T-helper 1 cell (primary cell): ENCODE measurements at places on chromosomes 7 and 10.

GRCh38 chr7:57424515-57425238 lies 25.3 kb upstream of the ZNF716 start:
- no peak for DNase-seq

DNA sequence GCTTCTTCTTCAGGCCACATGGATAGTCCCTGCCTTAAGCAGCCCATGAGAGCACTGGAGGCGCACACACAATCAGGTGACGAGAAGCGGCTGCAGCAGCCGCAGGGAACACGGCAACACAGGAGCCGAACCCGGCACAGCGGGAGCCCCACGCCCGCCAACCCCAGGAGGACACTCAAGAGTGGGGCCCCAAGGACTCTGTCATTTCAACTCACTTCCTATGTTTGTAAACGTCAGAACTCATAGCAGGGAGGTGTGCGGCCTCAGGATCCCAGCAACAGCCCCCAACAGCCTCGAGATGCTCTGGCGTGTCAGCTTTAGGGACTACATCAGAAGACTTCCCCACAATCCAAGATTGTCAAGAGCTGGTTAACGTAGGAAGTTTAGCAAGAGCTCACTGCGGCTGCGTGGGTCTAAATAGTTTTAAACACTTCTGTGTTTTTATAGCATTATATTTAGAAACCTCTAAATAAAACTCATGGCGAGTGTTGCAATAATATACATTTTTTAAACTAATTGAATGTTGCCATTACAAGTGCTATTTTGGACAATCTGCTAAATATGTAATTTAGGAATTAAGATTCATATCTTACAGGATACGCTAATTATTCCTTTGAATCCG lies 123.4 kb downstream of the MAD1L1 start:
- DNase-seq: no peak

DNA sequence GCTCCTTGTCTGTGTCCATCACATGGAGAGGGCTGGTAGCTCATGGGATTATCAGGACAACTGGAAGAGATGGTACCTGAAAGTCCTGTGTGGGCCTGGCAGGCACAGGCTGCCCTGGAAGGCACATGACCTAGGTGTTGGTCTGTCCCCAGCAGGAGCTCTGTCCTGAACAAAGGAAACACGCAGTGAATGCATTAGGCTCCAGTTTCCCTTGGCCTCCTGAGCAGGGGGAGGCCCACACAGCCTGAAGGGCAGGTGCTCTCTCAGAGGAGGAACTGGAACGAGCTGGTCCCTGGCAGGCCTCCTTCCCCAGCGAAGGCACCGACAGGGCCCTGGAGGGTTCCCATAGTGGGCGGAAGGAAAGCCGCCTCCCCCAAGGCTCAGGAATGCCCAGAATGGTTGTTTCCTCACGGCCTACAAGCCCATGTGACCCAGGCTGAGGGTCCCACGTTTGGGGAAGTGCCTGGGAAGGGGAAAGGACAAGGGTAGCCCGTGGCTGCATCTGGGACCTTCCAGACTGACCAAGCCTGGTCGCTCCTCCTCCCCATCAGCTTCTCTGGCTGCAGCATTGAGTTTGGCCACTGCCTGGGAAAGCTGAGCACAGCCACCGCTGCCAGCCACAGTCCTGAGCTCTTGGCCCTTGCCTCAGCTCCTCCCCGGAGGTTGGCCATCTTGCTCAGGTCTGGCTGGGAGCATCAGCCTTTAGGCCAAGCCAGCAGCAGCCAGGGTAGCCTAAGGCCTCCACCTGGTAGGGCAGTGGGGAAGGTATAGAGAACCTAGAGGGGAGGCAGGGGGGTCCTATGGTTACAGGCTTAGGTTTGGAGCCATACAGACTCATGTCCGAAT lies 21.8 kb downstream of the CXCL12 start:
- no peak for DNase-seq

DNA sequence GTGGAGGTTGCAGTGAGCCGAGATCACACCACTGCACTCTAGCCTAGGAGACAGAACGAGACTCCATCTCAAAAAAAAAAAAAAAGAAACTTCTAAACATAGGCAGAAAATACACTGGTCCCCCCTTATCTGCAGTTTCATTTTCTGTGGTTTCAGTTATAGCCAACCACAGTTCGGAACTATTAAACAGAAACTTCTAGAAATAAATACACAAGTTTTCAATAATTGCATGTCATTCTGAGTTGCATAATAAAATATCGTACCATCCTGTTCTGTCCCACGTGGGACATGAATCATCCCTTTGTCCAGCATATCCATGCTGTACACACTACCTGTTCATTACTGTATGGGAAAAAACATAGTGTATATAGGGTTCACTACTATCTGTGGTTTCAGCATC lies 8.0 kb downstream of the XRCC2 start:
- no peak for DNase-seq

- no peak for DNase-seq
Observed at GRCh38 chr7:156918635-156919034, 25.7 kb upstream of the LMBR1 start.

GRCh38 chr7:158239290-158239981 lies 348.2 kb downstream of the PTPRN2 start:
- no peak for DNase-seq

- no peak for DNase-seq
Observed at GRCh38 chr10:69057261-69057950, 30.5 kb upstream of the SRGN start.

- no peak for DNase-seq
Observed at GRCh38 chr7:114263219-114263618, 151.4 kb upstream of the FOXP2 start.

DNA sequence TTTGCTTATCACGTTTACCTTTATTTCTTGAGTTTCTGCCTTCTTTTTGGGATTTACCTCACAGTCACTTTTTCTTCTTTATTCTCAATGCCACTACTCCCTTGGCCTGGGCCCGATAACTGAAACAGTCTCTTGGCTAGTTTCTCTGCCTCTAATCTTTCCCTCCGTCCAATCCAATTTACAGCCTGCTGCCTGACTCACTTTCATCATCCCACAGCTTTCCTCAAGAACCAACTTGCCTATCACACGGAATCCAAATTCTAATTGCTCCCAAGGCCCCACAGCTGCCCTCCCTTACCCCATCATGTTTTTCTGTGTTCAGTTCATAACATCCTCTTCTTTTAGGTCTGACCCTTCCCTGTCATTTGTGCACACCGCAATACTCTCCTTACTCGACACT lies 121.4 kb downstream of the HIPK2 start:
- DNase-seq: no peak
